AG08395 (cell line): ENCODE measurements at places on chromosomes 13 and 19.
A peak's percentile ranks its signal among the peaks of the same experiment; 100 is the strongest.

DNA sequence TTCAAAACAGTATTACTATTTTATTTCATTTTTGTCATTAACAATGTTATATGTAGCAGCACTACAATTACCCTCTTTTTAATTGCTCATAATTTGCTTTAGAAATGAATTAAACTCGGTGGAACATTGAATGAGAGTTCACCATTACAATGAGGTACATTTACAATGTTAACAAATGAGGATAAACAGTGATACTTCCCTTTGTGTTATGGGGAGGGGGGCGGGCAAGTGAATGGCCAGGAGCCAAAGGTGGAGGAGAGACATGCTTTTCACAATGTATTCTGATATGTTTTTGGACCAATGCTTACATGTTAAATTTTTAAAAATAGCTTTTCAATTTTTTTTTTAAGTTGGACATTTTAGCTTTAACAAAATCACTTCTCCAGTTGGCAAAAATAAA lies 34.2 kb downstream of the NALCN start:
- no peak for DNase-seq

DNA sequence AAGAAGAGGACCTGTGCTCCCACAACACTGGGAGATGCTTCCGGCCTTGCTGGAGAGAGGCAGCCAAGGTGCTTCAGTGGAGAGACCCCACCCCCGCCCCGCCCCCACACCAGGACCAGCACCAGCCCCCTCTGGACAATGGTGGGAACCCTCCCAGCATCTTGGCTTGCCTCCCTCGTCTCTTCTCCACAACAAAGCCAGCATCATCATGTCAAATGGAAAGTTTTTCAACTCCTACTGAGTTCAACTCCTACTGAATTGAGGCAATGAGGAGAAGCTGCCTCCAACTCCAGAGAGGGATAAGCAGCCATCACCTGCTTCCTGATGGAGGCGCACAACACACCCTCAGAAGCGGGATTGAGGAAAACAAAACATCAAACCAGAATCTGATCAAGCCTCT lies 12.8 kb downstream of the DEDD2 start:
- DNase-seq, result no peak

- DNase-seq, result no peak
Measured at GRCh38 chr19:44723299-44723951, 24.5 kb downstream of the CEACAM16 start.

DNA sequence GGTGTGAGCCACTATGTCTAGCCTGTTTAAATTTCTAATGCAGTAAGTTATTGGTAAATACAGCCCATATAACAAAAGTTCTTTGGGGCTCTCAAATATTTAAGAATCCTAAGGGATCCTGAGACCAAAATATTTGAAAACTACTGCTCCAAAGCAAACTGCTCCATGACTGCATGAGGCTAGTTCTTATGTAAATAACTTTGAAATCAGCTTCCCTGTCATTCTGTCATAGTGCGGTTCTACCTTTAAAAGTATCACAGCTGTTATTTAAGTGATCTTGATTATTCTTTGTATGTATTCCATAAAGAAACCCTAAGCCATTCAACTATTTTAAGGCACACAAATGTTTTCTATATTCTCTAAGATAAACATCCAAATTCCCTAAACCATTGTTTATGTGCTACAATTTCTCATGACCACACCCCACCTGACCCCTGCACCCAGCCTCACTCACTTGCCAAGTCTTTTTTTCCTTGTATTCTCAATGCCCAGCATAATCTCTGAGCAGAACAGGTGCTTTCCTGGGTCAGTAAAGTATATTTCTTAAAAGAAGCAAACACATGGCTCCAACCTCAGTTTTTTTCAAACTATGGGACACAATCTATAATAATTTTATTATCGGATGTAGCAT lies 146.6 kb downstream of the RNF17 start:
- no peak for DNase-seq

GRCh38 chr13:78875792-78876580 lies 217.0 kb upstream of the OBI1 start:
- no peak for DNase-seq

DNA sequence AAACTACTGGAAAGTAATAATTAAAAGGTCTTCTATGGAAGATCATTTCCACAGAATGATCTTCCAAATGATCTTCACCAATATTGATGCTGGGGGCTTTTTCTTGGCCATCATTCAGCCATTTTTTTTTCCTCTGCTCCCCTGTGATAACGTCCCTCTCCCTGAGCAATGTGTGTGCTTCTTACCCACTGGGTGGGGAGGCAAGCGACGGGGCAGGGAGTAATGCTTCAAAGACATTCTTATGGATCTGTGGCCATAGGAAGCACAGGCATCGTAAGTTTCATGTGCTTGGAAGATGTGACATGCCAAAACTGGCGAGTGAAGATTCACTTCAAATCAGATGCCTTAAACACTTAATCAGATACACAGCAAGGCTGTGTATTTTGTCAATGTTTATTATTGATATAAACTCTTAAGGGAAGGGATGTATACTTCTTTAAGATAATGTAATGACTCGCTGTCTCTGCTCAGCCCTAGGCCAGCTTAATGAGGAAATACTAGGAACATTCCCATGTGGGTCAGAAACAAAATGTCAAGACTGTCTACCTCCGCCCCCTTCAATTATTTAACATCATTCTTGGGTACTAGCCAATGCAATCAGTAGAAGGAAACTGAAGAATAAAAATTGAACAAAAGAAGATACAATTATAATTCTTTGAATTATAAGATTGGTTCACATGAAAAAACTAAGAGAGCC lies 34.1 kb upstream of the SERPINE3 start:
- no peak for DNase-seq

DNA sequence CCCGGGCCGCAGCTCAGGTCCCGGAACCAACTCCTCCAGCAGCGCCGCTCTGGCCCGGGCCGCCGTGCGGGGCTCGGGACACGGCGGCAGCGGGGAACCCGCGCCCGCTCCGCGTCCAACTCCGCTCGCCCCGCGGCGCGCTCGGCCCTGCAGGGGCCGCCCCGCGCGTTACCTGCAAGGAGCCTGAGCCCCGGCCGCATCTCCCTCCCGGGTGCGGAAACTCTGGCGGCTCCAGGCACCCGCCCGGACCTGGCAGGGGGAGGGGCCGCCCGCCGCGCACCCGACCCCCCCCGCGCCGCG lies at the start of gene TMTC4:
TSS of gene TMTC4 (minus strand) at position 224 of the 300 bp plus-strand sequence. CDS start 4,433 bp downstream, outside the sequence.
- DNase-seq, result no peak

- no peak for DNase-seq
Measured at GRCh38 chr13:91368676-91369440, 21.4 kb downstream of the MIR17HG start.

DNA sequence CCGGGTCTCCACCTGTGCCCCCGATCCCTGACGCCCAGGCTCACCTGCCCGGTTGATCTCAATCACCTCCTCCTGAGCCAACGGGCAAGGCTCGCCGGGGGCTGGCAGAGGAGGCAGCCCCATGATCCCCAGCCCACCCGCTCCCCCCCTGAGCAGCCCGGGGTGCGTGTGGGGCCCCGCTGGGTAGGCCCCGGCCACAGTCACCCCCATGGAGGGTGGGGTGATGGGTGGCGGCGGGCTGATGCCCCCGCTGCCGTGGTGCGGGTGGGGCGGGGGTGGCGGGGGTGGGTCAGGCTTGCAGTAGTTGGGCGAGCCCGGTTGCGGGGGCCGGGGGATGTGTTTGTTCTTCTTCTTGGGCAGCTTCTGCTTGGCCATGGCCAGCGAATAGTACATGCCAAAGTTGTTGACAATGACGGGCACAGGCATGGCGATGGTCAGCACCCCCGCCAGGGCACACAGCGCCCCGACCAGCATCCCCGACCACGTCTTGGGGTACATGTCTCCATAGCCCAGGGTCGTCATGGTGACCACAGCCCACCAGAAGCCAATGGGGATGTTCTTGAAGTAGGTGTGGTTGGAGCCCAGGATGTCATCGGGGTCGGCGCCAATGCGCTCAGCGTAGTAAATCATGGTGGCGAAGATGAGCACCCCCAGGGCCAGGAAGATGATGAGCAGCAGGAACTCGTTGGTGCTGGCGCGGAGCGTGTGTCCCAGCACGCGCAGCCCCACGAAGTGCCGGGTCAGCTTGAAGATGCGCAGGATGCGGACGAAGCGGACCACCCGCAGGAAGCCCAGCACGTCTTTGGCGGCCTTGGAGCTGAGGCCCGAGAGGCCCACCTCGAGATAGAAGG lies 6.0 kb downstream of the KCNC3 start:
- DNase-seq, result no peak

DNA sequence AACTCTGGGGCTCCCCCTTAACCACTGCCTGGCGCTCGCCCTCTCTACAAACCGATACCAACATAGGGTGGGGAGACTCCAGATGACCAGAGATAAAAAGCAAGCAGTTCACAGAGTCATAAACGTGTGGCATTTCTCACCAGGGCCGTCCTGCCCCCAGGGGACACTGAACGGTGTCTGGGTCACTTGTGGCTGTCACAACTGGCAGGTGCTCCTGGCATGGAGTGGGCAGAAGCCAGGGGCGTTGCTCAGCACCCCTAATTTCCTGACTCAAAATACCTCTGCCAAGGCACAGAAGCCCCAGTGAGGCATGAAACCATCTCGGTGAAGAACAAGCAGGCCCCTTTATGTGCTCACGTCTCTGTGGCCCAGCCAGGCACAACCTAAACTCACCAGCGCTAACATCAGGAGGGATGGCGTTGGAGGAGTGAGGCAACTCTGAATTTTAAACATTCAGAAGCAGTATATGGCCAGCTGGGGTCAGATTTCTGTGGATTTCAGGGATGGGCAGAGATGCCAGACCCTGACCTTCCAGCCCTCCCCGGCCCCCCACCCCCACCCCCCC lies 1.8 kb downstream of the PIP5K1C start:
- no peak for DNase-seq

GRCh38 chr19:10718205-10719196 lies 622 bp downstream of the DNM2 start:
- peak; percentile 40 for DNase-seq

DNA sequence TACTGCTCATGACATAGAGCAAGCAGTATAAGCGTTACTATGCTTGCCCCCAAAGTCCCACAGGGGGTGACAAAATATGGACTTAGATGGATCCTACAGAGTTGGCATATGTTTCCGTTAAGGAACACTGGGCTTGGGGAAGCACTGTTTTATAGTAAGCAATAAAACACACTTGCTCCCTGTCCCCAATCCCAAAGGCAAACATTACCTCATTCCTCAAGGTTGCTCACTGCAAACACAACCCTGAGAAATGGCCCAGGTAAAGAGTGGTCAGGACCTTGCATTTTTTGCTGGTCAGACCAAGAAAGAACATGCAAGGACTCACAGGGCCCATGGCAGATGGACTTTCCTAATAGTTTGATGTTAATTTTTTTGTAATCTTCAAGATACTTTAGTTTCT lies 32.3 kb downstream of the UGGT2 start:
- no peak for DNase-seq

- no peak for DNase-seq
Measured at GRCh38 chr19:45306040-45306439, 16.6 kb downstream of the CKM start.

GRCh38 chr13:114225610-114226009 lies 9.1 kb upstream of the CDC16 start:
- DNase-seq, result no peak

- no peak for DNase-seq
Measured at GRCh38 chr13:98843482-98843877, 91.0 kb upstream of the SLC15A1 start.

DNA sequence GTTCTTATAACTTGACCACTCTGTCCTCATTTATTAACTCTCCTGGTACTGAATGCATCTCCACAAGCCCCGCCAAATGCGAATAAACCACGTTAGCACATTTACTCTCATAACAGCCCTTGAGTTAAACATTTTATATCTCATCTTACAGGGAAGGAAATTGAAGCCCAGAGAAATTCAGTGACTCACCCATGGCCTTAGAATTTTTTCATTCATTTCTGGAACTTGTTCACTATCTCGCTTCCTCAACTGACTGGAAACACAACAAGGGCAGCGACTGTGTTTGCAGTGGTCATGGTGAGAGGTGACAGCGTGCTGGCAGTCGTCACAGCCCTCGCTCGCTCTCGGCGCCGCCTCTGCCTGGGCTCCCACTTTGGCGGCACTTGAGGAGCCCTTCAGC lies 39.5 kb downstream of the SERP2 start:
- no peak for DNase-seq

DNA sequence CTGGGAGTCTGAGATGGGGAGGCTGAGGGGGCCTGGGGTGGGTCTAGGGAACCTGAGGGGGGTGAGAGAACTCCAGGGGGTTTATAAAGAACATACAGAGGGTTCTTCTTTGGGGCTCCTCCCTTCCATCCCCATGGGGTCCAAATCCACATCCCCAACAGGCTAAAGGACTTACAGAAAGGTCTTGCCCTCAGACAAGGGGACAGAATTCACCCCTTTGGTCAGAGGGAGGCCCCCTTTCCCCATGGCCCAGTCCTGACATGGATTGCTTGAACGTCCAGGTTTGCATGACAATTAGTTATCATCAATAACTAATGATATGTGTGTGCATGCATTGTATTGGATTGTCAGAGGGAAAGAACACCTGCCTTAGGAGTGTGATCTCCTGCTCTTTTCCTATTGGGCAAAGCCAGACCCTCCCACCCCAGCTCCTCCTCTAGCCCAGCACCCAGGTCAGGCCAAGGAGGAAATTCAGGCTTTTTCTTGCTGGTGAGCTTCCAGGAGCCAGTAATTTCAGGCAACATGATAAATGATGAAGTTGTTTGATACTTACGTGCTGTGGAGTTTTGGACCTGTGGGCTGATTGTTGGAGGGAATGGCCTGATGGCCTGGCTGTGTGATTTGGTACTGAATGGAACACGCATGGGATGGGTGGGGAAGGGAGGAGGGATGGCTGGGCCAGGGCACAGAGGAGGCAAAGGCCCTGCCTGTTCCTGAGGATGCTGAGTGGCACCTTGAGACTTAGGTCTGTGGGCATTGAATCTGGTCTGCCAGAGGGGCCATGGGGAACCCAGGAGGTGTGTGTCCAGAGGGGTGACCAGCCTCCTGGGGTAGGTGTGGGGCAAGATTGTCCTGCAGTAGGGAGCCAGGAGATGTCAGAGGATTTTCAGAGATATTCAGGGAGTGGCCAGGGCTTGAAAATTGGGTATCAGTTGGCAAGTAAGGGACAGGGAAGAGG lies 1.1 kb downstream of the KLHL26 start:
- DNase-seq, result no peak

DNA sequence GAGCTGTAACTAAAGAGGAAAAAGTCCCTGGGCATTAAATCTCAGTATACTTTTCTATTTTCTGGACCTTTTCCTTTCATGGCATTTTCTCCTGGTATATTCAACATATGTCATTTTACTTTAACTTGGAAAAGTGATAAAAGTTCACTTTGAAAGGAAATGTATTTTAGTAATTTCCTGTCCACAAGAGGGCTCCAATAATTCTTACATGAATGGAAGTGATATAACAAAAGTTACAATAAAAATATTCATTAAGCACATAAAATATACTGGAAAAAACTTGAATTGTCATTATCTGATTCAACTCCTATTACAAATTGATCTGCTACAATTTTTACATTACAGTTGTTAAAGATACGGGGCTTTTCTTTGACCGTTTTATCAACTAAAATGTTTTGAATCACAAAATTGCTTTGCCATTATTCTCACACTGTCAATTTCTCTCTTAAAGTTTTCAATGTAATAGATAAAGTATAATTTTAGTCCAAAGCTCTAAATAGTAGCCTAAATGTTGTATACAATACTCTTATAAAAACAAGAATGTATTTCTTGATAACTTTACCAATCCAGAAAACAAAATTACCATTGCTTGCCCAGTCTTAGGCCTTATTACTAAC lies 4.9 kb downstream of the UBL3 start:
- DNase-seq, result no peak
